CD4-positive, alpha-beta T cell treated with Interferon gamma for 1 hour (primary cell): ENCODE measurements at places on chromosomes 3 and 15.

GRCh38 chr15:34651997-34652725 is 68.7 kb upstream of the GOLGA8B start:
- no peak for DNase-seq

DNA sequence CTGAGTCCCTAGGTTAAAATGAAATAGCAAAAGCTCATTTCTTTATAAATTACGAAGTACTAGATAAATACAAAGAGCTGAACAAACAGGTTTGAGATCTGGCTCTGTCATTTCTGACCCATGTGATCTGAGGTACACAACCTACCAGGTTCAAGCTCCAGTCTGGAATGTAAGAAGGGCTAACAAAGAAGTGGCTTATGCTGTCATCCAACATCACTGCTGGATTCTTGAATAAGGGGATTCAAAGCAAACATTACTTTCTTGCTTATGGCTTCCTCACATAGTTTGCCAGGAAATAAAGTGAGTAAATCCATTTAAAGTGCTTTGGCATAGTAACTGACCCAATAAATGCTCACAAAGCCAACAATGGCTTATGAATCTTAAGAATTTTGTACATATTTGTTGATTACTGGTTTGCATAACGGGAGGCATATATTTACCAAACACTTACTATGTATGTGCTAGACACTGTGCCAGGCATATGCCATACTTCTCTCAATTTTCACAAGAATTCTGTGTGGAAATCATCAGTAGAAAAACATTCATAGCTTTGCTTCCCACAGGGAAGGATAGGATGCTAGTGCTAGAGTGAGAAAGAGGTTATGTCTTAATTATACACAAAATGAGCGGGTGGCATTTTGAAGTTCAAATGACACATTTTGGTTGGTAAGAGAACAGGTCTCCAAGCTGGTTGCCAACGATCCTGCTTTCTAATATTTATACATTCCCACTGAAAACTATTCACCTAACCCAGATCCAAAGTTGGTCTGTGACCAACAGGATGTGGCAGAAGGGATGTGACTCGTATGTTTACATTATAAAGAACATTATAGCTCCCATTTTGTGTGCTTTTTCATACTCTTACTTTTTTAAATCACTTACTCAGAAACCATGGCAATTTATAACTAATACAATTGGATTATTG is 38.7 kb upstream of the CSPG5 start:
- DNase-seq: no peak

DNA sequence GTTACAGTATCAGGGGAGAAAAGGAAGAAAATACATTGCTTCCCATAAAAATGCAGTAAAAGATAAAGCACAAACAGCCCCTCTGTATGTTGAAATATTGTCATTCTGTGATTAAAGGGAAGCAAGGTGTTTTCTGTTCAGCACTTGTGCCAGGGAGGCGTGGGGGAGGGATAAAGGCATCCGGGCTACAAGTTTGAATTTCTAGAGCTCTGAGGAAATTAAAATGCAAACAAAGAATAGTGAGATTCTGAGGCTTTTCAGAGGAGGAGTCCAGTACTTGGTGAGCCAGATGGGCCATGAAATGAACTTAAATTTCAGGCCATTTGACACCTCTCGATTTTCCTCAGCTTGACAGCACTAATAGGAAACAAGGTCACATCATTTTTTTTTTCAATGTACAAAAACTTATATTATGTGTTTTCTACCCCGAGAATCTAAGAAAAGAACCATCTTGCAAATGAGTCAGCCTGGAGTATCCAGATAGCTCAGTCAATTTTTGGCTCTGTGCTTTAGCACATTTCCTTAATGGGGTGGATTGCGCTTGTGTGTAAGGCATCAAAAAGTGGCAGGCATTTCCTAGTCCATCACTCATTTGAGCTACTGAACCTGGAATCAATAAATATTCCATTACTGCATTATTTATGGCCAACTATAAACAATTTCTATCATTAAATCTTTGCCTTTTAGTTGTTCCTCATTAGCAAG is 640.8 kb upstream of the TBL1XR1 start:
- DNase-seq: no peak

DNA sequence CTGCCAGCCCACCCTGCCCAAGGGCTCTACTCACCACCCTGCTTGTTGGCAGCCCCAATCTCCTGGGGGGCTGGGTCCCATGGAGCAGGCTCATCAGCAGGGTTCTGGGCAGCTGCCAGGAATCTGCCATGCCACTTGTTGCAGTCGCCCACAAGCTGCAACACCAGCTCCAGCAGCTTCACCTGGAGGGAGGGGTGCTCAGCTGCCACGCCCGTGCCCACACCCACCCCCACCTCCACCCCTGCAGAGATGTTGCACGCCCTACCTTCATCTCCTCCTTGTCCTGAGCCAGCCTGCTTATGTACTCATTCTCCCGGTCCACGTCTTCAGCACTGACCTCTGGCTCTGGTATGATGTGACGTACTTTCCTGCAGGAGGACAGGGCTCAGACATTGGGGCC is 77.9 kb upstream of the C2CD4B start:
- DNase-seq: no peak

DNA sequence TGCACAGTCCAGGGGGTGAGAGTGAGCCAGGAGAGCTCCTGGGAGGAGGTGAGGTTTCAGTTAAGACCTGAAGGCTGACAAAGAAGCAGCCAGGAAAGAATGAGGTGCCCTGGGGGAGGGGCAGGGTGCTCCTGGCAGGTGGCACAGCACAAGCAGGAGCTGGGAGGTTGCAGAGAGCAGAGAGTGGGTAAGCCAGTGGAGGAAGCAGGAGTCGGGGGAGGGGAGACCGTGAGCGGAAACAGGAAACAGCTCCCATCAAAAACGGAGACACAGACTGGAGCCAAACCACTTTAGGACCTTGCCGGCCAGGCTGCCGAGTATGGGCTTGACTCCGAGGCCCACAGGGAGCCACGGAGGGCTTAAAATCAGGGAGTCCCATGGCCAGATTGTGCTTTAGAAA is 12.1 kb upstream of the FBLN2 start:
- DNase-seq: no peak

DNA sequence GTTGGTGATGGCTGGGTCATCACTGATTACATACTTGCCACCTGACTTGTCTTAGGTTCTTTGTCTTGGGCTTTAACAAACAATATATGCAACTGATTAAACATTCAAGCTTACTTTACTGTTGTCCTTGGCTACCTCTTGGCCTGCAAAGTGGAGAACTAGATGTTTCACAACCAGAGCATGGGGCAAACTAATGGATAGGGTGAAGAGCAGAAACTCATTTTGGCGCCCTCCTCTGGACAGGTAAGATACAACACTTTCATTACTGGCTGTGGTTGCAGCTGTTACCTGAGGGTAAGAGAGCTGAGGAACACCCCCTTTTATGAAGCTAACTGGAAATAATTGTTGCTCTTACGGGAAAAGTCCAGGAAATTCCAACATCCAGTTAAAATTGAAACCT is 262.1 kb downstream of the NAALADL2 start:
- no peak for DNase-seq

GRCh38 chr3:54538346-54538745 is 389.5 kb downstream of the LRTM1 start:
- no peak for DNase-seq

DNA sequence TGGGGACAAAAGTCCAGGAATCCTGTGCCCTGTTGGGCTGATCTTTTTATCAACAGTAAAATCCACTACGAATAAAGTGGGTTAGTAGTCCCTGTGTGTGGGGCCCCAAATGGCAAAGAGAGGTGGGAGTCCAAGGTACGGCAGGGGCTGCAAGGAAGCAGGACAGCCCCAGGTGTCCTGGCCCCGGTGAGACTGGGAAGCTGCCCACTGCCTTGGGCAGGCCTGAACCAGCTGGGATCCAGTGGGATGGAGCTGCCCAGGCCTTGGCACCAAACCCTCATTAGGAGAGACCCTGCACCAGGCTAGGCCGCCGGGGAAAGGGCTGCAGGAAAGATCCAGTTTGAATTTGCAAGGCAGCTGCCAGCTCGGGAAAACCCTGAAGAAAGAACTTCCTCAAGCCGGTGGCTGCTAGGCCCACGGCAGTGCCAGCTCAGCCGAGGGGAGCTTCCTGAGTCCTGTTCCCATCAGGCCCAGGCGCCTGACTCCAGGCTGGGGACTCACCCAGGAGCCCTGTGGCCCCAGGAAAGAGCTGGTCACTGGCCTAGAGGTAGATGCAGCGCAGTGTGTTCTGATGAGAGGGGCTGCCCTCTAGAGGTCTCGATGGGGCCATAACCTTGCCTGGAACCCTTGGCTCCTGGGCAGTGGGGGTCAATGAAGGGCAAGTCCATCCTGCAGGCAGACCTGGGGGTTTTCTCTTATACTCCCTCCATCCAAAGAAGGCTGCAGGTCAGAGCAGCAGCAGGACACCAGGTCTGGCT is 14.4 kb upstream of the GNAI2 start:
- no peak for DNase-seq

DNA sequence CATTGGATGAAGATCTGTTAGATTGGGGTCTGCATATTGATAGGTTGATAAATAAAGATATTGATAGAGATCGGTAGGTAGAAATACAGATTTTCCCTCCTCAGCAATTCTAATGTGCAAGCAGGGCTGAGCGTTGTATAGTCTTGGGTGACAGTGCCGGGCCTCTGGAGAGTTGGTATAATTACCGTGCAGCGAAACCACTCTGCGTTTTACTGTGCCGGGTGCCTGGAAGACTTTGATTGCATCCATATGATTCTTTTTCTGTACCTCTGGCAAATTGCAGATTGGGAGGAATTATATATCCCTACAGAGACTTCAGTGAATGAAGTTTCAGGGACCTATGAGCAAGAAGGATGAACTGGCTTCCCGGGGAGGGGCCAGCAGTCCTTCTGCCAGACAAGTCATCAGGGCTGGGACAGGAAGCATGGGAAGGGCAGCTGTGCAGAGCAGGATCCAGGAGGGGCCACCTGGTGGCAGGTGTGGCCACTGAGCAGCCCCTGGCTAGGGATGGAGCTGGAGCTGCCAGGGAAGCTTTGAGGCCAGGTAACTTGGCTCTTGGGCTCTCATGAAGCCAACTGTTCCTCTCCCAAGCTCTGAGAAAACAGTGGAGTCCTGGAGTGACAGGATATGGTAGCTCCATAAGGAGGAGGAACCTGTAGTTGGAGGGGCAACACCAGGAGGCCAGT is 132.5 kb downstream of the APBA2 start:
- DNase-seq: no peak

GRCh38 chr15:26294059-26294689 is 431.0 kb upstream of the ATP10A start:
- no peak for DNase-seq

DNA sequence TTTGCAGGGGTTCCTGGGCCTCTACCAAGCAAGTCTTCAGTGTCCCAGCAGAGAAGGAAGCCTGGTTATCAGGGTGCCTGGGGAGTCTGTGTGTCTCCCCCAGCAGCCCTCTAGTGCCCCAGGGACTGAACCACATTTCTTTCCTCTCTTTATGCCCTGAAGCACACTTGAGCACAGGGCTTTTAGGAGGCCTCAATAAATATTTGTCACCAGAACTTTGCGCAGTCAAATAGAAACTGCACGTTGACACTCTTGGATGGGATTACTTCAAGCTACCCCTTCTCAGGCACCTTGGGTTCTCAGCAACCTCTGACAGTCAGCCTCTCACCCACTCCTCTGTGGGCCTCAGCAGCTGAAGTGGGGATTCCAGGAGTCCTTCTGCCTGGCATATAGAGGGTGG is 226.6 kb upstream of the HES1 start:
- DNase-seq: no peak

GRCh38 chr3:86929046-86929445 is 61.9 kb downstream of the VGLL3 start:
- DNase-seq: no peak

- DNase-seq: no peak
Measured at GRCh38 chr3:153957421-153957820, 163.8 kb upstream of the ARHGEF26 start.

DNA sequence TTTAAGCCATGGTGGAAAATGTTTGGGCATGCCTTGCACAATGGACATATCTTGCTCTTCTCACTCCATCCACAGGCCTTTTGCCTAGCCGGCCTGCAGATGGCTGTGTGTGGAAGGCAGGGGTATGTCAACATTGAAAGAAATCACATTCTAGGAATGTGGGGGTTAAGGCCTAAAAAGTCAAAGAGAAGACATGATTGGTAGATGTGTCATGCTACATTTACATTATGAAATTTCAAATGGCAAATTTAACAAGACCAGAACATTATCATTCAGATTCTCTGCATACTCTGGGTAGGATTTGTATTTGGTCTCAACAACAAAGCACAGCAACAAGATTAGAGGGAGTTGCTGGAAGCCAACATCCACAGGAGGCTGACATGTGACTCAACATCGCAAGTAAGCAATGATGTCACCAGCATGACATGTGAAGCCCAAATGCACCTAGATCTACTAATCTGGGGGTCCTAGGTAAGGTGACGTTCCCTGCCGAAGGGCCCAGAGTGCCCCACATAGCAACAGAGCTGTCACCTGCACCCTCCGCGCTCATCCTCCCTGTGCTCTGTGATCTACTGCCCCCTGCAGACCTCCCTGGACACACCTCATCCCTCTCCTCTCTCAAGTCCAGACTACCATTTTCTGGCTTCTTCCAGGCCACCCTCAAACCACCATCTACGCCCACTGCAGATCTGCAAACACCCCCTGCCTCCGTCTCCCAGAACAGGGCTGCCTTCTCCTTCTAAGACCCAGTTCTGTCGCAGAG is 39.4 kb downstream of the CLDN18 start:
- no peak for DNase-seq

DNA sequence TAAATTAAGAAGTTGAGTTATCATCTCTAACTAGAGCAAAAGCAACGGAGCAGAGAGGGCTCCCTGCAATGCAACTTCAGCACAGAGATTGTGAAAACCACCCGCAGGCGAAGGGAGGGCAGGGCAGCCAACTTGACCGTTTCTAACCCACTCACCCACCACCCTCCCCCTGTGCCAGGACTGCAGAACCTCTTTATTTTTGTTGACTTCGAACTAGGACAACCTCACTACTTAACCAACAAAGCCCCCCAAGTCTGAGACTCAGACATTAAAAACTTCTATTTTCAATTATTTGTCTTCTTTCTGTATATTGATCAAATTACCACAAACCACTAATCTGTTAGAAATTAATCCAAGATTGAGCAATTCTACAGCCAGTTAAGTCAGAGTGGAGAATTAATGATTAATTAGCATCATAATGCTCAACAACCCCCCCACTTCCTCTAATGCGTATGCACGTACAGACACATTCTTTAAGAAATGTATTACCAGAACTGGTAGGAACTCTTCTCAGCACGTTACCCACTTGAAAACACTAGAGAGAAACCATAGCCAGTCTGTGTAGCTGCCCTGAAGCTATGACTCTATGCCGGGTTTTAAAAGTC is 2.0 kb downstream of the MGLL start:
- DNase-seq: no peak

GRCh38 chr3:103195216-103195615 is 760.4 kb downstream of the ZPLD1 start:
- DNase-seq: no peak

DNA sequence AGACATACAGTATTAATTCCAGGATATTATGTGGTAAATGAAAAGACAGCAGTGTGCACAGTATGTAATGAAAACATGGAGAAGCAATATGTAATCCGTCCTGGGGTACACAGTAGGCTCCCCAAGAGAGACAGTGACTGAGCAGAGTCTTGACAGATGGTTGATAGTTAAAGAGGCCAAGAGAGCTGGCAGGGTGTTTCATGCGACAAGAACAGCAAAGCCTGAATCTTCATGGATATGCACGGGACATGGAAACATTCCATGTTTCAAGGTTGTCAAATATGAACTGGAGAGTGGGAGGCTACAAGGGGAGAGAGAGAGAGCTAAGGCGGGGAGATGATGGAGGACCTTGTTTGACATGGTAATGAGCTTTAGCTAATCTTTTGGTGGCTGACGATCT is 338.4 kb downstream of the IL5RA start:
- DNase-seq: no peak
